ENCODE measurements at places on chromosomes 5 and 9.

DNA sequence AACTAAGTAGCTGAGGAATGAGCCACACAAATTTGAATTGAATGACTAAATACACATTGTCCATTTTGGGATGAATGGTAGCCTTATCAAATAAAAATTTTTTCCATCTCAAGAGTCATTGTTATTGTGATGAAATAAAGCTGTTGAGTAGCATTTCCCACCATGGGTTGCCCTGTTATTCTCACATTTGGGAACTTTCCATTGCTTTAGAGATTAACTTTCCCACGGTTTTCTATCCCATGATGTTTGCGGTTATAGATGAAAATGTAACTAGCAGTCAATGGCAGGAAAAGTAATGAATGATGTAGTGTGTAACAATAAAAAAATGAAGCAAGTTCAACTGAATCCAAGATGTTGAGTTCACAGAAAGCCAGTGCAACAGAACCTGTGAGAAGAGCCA is 59.9 kb upstream of the PLPP1 start:
- no peak for DNase-seq

DNA sequence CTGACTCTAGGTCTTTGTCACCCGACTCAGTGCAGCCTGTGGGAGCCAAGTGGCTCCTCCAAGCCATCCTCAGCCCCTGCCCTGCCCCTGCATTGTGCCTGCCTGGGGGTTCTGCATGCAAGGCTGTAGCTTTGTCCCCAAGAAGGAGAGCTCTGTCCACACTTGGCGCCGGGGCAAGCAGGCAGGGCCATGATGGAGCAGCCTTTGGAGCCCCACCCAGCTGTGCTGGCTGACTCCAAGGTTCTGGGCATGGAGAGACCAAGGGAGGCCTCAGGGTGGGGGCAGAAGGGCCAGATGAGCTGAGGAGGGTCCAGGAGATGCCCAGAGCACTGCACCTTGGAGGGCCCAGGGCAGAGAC is 226.2 kb downstream of the CACNA1B start:
- no peak for DNase-seq

DNA sequence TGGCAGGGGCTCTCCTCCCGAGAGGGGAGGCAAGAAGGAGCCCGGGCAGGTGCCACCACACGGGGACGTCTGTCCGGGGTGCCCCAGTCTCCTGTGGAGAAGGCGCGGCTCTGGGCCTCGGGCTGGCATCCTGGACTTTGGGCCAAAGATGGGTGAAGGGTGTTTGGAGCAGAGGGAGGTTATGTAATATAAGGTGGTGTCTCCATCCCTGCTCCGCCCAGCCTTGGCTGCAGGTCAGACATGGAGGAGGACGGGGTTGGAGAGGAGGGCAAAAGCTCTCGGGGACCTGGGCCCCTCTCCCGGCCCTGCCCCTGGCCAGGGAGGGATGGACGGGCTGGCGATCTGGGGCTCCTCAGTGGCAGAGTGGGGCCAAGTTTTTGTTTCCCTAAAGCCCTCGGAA is 1.2 kb upstream of the SOHLH1 start:
- DNase-seq: no peak

DNA sequence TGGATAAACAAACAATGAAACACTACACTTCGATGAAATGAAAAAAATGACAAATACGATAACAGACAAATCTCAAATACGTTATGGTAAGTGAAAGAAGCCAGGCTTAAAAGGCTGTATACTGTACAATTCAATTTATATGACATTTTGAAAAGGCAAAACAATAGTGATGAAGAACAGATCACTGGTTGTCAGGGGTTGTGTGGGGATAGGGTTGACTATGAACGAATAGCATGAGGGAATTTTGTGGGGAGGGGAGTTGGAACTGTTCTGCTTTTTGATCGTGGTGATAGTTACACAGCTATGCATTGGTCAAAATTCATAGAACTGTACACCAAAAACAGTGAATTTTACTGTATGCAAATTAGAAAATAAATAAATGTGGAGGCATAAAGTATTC is 7.8 kb upstream of the FER start:
- DNase-seq: no peak

DNA sequence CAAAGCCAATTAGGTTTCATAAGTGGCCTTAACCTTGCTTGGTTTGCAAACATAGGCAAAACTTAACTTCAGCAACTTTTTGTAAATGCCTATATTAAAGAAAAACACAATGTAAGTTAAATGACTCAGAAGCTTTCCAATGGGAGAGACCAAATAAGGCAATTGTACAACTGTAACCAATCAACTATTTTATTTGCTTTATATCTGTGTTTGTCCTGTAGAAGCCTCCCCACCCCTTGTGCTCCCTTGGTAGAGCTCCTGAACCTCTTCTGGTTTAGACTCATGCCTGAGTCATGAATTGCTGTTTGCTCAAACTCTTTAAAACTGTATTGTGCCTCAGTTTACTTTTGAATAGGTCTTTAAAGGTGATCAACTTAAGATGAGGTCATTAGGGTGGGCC is 3.0 kb upstream of the C1QTNF3 start:
- no peak for DNase-seq

All from NCI-H748 treated with DMSO at 0.1 percent for 48 hours (cell line).